OCI-LY7 (cell line): ENCODE measurements at places on chromosomes 7 and 10.

- DNase-seq, result no peak
Measured at GRCh38 chr10:72595436-72595835, 30.4 kb downstream of the MICU1 start.

- no peak for DNase-seq
Measured at GRCh38 chr7:29548823-29549222, 14.8 kb upstream of the PRR15 start.

DNA sequence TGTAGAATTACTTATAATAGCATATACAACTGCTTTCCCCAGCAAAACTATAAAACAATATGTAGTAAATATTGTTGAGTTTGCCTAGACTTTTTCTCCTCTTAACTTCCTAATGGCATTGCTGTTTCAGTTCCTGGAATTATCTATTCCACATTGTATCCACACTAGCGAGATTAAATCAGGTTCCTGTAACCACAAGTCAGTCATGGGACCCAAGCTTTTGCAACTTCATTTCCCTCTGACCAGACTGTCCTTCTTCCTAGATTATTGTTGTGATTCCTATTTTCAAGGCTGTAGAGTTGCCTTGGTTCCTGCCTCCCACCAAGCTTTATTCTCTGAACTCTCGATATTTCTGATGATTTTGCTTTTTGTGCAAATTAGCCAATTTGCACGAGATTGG, 173.3 kb upstream of the ZNF804B start:
- no peak for DNase-seq

DNA sequence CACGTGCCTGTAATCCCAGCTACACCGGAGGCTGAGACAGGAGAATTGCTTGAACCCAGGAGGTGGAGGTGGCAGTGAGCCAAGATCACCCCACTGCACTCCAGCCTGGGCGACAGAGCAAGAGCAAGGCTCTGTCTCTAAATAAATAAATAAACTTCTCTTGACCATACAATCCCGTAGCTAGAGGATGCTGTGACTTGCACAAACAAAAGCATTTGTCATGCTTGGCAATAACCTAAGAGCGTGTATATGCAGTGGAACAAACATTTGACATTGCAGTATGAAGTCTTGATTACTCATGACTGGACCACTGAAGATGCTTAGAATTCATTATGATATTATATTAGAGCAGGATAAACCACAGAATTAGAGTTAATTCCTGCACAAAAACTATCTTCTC, 1.4 kb upstream of the C7orf57 start:
- DNase-seq, result no peak

GRCh38 chr10:20768843-20769242, 128.3 kb downstream of the NEBL start:
- DNase-seq, result no peak

DNA sequence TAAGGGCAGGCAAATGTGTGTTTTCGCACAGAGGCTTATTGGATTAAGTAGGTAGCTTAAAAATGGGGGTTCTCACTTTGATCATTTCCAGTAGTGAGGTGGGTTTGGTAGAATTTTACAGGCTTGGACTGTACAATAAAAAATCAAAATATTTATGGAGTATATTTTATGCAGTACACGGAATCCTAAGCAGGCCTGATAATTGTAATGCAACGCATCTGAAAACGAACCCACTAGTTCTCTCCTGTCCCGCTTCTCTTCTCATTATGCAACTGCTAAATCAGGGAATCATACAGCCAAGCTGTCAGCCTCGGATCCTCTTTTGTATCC, 377 bp upstream of the POLR1F start:
- no peak for DNase-seq

DNA sequence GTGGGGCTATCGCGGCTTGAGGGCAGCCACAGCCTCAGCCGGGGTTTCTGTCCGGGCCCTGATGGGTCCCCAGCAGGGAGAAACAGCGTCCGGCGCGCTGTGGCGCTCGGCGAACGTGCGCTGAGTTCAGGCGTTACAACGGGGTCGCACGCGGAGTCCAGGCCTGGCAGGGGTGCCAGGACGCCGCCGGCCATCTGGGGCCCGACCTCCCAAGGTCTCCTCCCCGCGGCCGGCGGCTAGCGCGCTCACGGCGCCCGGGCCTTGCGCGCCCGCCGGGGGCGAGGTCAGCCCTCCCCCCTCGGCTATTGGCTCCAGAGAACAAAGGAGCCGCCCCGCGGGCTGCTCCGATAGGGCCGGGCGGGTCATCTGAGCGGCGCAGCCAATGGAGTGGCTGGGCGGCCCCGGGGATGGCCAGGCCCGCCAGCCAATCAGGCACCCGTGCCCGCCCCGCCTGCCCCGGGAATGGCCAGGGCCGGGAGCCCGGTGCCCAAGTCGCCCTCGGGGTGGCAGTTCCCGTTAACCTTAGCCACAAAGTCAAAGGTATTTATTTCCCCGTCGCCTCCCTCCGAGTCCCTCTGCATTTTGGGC, at the start of gene ZNF775:
ZNF775 (plus strand) TSS at position 478 of the 588 bp plus-strand sequence. CDS start 9,141 bp downstream, outside the sequence.
- peak; percentile 95 for DNase-seq
